Cardiac fibroblast (primary cell): ENCODE measurements at places on chromosomes 2 and 18.

- DNase-seq, result no peak
These were observed 170.8 kb upstream of the NCKAP5 start for GRCh38 chr2:133739039-133739438.

DNA sequence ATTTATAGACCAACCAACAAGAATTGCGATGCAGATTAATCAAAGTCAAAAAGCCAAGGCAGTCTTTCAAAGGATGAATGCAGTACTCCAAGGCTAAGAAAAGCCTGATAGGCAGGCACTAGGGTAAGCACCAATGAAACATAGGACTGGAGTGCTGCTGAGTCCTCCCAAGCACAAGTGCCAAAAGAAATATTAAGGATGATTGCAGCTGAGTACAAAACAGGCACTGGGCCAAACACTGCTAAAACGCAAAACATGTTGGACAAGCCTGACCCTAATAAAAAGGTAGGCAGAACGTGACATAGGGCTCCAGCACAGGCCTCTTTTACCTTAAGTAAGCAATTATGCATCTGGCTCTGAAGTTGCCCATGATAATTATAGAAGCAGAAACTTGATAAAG, 160.1 kb upstream of the LRP1B start:
- peak; percentile 2 for DNase-seq

DNA sequence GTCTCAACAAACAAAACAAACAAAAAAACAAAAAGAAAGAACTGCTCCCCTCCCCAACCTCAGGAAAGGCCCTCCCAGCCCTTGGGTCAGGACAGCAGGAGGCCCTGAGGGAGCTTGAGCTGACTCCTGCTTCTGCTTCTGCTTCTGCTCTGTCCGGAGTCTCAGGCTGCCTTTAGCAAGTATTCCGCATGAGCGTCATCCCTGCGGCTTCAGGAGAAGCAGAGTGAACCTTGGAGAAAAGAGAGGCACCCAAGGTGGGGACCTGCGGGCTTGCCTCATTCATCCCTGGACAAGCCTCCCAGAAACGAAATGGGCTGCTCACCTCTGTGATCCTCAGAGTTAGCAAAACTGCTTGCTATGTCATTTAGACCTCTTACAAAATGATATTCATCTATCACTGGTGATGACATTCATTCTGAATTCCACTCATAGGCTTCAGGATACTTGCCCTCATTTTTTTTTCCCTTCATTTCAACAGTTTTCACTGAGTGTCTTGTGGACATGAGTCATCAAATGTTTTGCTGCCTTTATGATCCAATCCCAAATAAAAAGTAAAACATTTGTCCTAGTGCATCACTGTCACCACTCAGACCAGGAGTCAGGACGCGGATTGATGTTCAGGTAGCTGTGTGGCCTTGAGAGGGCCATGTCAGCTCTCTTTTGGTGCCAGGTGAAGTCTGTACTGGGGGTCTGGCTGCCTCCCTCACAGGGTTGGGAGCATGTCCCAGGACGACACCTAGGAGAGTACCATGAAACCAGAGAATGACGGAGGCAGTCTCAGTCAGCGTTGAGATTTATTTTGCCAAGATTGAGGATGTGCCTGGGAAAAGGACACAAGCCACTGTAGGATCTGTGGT, 51.7 kb downstream of the IMPA2 start:
- DNase-seq, result peak; percentile 76

- DNase-seq, result no peak
These were observed 39.4 kb downstream of the COBLL1 start for GRCh38 chr2:164802095-164802707.

DNA sequence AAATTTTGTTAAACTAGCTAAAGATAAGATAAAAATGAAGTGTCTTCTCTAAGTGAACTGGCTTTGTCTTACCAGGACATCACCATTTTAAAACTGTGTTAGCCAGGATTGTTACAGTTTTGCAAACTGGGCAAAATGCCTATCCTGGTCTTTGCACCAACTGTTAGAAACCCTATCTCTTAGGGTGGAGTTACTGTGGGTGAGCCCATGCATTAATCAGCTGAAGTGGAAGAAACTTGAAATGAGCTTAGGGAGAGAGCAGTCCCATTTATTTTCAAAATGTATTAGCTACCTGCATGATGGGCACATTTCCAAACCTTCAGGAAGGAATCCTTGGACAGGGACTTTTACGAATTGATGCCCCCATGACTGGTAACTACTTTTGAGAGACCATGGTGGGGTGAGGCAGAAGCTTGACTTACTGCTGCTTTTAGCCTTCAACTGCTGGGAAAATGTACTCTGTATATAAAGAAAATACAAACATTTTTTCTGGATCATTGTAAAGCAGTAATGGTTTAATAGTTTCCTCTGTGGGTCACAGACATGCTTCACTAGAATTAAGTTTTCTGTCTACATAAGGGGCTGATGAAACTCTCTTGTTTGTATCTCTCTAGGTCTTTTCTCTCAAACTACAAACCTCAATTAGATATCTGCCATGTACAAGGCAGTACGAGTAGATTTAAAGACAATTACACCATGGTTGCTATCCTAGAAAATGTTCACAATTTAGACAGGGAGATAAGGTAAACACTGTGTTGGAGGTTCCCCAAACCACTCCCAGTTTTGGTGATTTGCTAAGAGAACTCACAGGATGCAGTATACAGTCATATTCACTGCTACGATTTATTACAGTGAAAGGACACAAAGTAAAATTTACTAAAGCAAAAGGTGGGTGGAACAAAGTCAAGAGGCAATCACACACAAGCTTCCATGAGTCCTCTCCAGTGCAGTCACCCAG, 321.4 kb upstream of the MMADHC start:
- DNase-seq, result peak; percentile 61

DNA sequence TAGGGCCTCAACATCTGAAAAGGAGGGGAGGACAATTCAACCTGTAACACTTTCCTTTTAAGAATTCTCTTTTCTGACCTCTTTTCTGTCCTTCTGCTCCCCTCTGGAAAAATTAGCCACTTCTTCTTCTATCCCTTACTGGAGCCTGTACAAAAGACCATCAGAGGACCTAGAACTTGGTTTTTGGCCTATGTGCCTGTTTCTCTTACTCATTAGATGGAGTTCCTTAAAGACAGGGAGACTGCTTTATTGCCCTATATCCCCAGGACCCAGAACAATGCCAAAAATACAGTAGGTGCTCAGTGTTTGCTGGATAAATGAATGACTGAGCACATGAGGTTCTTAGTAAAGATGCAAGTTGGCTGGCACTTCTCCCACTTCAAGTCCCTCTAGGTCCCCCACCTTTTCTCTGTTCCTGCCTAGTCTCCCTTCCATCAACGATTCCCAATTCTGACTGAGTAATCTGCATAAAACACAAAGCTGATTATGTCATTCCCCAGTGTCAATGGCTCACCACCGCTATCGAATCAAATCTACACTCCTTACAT, 114.2 kb downstream of the DDX1 start:
- DNase-seq, result no peak

DNA sequence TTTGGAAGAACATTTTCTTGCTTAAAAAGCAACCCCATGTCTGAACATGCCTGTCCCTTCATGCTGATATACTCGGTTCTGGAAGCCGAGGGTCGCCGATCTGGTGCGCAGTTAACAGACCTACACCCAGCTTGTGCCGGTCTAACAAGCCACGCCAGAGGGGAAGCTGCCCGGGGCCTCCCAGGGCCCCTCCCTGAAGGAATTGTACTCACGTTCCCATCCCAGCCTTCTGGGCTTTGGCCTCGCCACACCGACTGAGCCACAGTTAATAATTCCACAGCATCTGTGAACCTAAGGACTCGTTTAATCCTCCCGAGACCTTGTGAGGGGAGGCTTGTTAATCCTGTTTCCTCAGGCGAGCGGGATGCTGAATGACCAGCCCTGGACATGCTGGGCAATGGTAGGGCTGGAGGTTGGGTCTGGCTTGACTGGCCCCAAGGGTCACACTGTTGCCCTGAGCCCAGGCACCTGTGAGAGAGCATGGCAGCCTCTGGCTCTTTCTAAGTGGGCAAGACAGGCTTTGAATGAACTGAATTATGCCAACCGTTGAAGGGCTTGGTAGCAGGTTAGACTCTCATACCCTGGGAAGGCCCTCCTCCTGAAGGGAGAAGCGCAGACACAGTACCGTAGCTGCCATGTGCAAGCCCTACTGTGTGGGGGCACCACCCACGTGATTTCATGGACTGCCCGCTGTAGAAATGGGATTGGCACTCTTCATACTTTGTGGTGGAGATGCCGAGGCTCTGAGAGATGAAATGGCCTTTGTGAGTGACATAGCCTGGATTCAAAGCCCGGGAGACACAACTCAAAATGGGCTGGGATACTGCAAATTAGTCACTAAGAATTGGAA, 27.9 kb upstream of the ODC1 start:
- no peak for DNase-seq

- DNase-seq, result peak; percentile 49
These were observed 25.2 kb upstream of the TLK1 start for GRCh38 chr2:171185941-171186340.

DNA sequence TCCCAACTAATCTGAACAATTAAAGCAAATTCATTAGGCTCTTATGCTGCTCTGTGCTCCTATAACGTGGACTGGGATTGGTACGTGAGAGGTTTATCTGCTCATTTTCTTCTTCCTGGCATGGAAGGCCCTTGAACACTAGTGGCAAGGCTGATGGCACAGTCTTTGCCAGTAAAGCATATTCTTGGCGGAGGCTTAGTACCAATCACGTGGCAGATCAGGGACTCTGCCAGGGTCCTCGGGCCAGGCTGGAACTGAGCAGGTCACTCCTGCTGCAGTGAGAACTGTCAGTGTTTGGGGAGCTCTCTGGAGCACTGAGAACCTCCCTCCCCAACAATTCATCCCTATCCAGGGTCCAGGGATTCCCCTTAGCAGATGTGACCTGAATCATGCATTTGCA, 3.7 kb upstream of the ALPK2 start:
- no peak for DNase-seq

GRCh38 chr18:31946305-31947046, 3.5 kb upstream of the TRAPPC8 start:
- no peak for DNase-seq

- no peak for DNase-seq
These were observed 99.7 kb downstream of the EIPR1 start for GRCh38 chr2:3277748-3278520.

- peak; percentile 84 for DNase-seq
These were observed 124.7 kb upstream of the PPP1CB start for GRCh38 chr2:28626891-28627421.

- no peak for DNase-seq
These were observed 803.9 kb upstream of the POU3F3 start for GRCh38 chr2:104049981-104050380.

- DNase-seq, result no peak
These were observed 92.6 kb upstream of the TSPYL6 start for GRCh38 chr2:54348646-54349045.

- no peak for DNase-seq
These were observed 73.4 kb downstream of the VWC2L start for GRCh38 chr2:214484239-214484638.

- DNase-seq, result peak; percentile 31
These were observed 291.6 kb downstream of the TNS1 start for GRCh38 chr2:217711188-217711587.

DNA sequence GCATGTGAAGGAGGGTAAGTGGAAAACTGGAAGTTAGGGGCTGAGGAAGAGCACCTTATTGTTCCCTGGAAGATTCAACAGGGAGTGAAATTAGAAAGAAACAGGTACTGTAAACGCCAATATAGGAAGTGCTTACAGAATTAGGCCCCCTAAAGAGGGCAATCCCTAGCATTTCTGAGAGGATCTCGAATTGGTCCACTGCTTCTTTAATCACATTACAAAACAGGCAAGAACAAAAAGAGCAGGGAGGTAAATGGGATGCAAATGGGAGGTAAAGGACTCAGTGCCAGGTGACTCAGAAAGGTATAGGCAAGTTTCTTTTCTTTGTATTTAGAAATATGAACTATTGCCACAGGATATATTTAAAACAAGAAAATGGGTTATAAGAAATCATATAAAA, 116.4 kb upstream of the FANCL start:
- no peak for DNase-seq

DNA sequence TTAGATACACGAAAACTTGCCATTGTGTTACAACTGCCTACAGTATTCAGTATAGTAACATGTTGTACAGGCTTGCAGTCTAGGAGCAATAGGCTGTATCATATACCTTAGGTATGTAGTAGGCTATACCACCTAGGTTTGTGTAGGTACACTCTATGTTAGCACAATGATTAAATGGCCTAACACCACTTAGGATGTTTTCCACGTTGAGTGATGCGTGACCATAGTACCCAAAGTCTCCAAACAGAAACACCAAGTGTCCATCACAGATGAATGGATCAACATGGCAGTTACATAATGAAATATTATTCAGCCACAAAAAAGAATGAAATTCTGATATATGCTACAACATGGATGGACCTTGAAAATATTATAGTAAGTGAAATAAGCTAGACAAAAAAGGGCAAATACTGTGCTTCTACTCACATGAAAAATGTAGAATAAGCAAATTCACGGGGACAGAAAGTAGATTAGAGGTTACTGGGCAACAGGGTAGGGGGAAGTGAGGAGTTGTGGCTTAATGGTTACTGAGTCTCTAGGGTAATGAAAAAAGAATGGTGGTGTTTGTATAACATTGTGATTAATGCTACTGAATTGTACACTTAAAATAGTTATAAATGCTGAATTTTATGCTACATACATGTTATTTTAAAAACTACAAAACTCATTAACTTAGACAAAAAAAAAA, 62.6 kb downstream of the TMEM131 start:
- DNase-seq, result no peak

DNA sequence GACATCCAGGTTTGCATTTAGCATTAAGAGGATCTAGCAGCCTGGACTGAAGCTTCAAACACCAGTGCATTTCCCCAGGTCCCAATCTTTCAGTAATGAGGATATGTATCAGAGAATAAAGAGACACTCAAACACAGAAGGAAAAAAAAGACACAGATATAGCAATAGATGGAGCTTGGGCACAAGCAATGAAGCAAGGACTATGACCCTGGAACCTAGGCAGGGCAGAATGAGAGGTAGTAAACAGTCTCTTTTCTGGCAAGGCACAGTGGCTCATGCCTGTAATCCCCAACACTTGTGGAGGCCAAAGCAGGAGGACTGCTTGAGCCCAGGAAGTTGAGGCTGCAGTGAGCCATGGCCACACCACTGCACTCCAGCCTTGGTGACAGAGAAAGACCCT, 80.7 kb upstream of the HNRNPA3 start:
- no peak for DNase-seq

DNA sequence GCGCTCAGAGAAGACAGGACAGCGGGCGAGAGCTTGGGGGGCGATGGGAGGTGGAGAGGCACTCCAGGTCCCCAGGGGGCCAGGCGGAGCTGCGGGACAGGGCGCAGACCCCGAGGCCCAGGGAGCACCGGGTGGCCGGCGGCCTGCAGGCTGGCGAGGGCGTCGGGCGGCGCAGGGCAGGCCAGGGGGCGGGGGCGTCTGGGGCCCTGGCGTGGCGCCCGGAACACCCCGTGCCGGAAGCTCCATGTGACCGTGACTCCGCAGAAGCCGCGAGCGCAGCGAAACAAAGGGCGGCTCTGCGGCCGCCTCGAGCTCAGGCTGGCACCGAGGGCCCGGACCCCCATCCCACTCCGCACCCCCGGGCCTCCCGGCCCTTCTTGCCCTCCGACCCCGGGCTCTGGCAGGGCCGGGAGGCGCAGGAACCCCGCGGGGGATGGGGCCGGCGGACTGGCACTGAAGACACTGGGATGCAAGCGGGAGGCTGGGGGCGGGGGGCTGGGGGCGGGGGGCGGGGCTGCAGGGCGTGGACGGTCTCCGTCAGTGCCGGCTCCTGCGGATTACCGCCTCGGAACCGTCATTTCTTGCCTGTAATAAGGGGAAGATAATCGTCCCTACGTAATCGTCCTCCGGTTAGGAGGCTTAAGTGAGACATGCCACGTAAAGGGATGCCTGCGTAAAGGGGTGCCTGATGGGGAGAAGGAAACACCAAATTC, 19.1 kb downstream of the SH2D6 start:
- DNase-seq, result peak; percentile 93

GRCh38 chr2:105738658-105739241, 6.0 kb upstream of the NCK2 start:
- DNase-seq, result no peak
